ENCODE measurements at places on chromosomes 1 and 21.
A peak's percentile ranks its signal among the peaks of the same experiment; 100 is the strongest.

- DNase-seq = no peak
These were observed 158.9 kb downstream of the ZBTB18 start for GRCh38 chr1:244209955-244210354.

DNA sequence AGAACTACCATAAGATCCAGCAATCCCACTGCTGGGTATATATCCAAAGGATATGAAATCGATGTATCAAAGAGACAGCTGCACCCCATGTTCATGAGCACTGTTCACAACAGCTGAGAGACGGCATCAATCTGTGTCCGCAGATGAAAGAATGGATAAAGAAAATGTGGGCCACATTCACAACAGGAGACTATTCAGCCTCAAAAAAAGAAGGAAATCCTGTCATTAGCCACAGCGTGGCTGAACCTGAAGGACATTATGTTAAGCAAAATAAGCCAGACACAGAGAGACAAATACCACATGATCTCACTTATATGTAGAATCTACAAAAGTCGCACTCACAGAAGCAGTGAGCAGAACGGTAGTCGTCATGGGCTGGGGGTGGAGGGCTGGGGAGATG is 99.2 kb upstream of the IFFO2 start:
- no peak for DNase-seq

DNA sequence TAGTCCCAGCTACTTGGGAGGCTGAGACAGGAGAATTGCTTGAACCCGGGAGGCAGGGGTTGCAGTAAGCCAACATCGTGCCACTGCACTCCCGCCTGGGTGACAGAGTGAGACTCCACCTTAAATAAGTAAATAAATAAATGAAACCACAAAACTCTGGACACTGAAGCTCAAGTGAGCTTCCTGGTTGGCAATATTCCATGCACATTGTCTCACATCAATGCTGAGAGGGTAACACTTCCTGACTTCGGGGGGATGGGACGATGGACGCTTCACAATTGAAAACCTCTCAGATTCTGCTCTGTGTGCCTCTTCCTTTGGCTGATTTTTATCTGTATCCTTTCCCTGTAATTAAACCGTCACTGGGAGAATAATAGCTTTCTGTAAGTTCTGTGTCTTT is 70.0 kb upstream of the ZNF644 start:
- DNase-seq = no peak

GRCh38 chr1:8164670-8165069 is 138.6 kb upstream of the ERRFI1 start:
- DNase-seq = no peak

DNA sequence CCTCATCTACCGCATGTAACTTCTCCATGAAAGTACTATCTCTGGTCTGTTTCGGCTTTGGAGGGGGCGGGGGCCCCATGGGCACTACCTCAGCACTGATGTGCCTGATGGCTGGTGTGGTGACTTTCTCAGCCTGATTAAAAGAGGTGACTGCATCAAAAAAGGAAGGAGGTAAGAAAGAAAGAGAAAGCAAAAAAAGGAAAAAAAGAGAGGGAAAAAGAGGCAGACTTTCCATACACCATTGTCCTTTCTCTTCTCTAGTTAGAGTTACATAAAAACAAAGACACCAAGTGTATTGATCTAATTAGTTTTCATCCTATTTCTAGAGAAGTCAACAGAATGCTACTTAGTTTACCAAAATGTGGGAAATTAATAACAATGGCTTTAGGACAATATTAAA is 43.3 kb downstream of the GON4L start:
- no peak for DNase-seq

DNA sequence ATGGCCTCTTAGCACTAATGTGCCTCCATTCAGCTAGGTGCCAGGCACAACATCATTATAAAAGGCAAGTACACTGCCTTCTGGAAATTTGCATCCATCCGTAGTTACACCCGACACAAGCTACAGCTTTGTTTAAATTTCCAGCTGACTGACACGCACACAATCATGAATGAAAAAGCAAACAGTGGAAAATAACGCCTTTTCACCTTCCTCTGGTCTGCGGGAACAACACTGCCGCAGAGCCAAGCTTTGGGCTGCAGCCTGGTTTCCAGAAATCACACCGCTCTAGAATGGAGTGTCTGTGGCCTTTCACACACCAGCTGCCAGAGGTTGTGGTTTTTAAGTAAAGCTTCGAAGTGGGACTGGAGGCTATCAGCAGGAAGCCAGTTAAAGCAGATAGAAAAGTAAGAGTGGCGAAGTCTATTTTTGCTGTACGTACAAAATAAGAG is 142.8 kb upstream of the COA6 start:
- DNase-seq = no peak

GRCh38 chr1:201553496-201554189 is 14.7 kb downstream of the NAV1 start:
- DNase-seq = peak; percentile 46

DNA sequence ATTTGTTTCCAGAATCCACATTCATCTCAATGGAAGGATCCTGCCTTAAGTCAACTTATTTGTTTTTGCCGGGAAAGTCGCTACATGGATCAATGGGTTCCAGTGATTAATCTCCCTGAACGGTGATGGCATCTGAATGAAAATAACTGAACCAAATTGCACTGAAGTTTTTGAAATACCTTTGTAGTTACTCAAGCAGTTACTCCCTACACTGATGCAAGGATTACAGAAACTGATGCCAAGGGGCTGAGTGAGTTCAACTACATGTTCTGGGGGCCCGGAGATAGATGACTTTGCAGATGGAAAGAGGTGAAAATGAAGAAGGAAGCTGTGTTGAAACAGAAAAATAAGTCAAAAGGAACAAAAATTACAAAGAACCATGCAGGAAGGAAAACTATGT is 2.6 kb downstream of the GADD45A start:
- DNase-seq = peak; percentile 95

DNA sequence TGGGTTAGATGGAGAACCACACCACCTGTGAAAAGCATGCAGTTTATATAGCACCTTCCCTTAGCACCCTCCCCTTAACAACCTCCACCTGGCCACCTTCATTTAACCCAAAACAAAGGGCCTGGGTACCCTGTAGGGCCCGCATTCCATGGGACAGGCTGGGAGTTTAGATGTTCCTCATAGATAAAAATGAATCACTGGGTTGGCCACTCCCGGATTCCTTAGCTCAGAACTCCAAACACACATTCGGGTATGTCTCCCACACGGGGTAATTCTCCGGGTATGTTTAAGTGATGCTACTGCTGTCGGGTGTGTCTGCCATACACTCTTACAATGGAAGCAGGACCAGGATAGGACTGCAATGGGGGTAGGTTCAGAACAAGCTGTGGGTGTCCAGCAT is 43.9 kb upstream of the FOXO6 start:
- DNase-seq = no peak

DNA sequence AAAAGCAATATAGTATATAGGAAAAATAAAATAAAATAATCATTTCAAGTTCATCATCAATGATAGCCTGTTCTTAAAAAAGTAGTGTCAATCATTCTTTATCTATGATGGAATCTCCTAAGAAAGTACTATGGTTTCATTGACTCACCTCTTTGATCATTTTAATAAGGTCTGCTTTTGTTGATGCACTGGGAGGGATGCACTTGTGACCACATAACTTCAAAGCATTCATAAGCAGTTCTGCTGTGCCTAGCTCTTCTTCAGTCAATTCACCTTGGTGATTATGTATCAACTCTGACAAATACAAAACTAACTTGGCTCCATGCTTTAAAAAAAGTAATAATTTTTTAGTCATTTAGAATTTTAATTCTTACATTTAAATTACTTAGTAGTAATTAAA is 84.8 kb upstream of the GNG4 start:
- no peak for DNase-seq

DNA sequence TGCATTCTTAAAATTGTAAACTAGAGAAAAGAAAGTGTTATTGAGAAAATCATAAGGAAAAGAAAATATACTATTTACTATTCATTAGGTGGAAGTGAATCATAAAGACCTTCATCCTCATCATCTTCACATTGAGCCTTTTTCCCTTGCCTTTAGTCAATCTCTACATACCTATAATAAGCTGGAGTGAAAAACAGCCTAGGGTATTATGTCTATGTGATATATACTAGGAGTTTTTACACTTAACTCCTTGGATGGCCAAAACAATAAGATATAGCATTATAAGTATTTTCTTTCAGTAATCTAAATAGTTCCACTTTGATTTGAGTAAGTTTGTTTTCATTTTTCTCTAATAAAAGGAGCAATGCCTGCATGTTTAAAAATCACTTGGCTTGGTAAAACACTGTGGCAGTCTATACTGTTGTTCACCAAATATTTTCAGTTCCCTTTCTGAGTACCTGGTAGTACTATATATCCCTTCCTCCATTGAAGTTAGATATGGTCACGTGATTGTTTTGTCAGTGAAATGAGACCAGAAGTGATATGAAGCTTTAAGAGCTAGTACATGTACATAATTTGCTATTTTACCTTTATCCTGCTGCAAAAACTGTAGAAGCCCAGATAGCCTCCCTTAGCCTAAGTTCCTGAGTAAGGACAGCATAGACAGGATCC is 78.3 kb downstream of the CLEC20A start:
- DNase-seq = no peak

GRCh38 chr21:32878661-32879060 is 107.1 kb upstream of the PAXBP1 start:
- DNase-seq = no peak

DNA sequence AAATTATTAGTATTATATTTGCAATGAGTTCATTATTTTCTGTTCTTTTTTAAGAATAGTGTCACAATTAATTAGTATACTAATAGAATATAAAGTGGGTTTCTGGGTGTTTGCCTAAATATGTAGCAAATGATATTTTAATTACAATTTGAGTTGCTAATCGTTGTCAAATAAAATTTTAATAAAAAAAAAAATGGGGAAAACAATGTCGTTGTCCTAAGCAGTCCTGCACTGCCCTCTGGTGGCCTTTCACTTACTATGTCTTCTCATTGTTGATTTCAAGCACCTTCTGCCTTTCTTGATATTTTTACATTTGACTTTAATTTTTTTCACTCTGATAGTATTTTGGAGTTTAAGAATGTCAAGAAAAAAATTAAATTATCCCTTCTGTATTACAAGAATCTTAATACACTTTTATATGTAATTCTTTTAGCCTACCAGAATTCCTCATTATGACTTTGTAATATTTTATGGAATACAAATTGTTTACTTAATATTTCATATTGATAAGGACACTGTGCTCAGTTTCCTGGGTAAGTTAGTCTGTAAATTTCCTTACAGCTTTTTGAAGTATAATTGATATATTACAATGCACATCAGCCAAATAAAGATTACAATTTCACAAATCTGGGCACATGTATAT is 104.5 kb upstream of the FMN2 start:
- DNase-seq = peak; percentile 72

GRCh38 chr1:30417001-30417700 is 306.2 kb downstream of the MATN1 start:
- DNase-seq = no peak

- no peak for DNase-seq
These were observed 151.7 kb upstream of the ZNF648 start for GRCh38 chr1:182213163-182213562.

- DNase-seq = peak; percentile 76
These were observed 106.9 kb upstream of the LYPLAL1 start for GRCh38 chr1:219066631-219067349.

GRCh38 chr1:171784784-171785183 is 3.3 kb downstream of the METTL13 start:
- no peak for DNase-seq

GRCh38 chr1:182601416-182601786 is 2.8 kb downstream of the RGS16 start:
- DNase-seq = peak; percentile 89

DNA sequence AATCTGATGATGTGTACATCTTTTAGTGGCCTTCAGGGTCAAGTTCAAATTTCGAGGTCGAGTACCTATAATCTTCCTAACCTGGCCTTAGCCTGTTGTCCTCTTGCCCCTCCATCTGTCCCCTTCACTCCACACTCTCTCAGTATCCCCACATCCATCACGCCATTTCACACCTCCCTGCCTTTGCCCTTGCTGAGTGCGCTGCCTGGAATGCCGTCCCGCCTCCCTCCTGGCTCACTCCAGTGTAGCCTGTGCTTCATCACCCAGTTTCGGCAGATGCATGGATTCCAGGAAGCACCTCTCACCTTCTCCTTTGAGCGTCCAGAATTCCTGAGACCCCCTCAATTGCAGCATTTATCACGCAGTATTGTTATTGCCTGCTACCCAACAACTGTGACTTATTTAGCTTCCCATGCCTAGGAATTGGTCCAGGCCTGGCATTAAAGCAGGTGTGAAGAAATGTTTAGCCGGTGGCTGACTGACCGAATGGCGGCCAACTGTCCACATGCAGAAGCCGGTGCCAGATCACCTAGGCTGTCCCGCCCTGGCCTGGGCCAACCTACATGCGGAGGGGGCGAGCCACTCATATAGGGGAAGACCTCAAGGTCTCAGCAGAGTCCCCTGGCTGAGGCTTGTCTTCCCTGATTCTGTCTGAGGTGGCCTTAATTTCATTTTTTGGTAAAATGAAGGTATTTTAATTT is 34.5 kb downstream of the MYOM3 start:
- no peak for DNase-seq

- DNase-seq = no peak
These were observed 71.5 kb downstream of the VPS26C start for GRCh38 chr21:37195610-37196009.

- DNase-seq = no peak
These were observed 76.5 kb downstream of the DDAH1 start for GRCh38 chr1:85388416-85388815.

All from fibroblast of the aortic adventitia (primary cell).